ENCODE measurements at places on chromosomes 6 and 20.

- no peak for DNase-seq
- no peak overlapping the region for H3K27ac ChIP-seq
- peaks cover 16% of the 10 kb centered on the region for H3K36me3 ChIP-seq
Observed at GRCh38 chr6:161242779-161243693, 30.8 kb downstream of the AGPAT4 start.

DNA sequence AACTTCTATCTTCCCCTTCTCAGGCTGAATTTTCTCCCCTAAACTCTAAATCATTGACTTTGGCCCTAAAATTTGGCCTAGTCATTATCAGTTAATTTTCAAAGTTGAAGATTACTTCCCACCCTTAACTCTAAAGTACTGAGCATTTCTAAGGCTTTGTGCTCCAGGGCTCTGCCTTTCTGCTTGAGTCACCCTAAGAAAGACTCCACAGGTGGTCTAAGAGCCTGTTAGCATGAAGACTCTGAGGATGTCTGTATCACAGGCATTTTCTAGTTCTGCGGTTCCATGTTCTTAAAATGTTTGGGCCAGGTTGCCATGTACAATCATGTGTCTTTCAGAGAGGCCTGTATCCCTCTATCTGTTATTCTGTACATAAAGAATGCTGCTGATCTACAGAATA, 808.1 kb upstream of the MANEA start:
- H3K4me1 ChIP-seq = no peaks in the 10 kb centered on the region
- H3K27ac ChIP-seq = no peak overlapping the region
- DNase-seq = no peak

GRCh38 chr20:32761831-32762753, at the start of gene DNMT3B:
DNMT3B (plus strand) TSS chr20:32762385; CDS start chr20:32780324, 17,939 bp downstream.
- peak; percentile 66 for DNase-seq
- peaks cover 12% of the 10 kb centered on the region for H3K4me1 ChIP-seq

DNA sequence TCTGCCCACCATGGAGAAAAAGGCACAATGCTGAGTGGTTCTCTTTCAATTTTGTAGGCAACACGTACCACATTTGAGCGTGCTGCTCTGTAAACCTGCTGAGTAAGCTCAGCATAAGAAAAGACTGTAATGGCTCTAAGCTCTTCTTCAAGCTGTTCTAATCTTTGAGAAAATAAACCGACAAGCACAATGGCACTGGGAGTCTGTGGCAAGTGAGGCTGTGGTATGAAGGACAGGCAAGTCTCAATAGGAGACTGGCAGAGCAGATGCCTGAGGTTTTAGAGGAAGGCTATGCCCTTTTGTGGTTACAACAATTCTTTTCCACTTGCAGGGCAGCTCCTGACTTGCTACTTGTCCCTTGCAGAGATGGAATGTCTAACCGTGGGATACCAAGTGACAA, 136.7 kb upstream of the EXOC2 start:
- H3K4me1 ChIP-seq = no peaks in the 10 kb centered on the region
- H3K4me3 ChIP-seq = no peak overlapping the region
- peaks cover 16% of the 10 kb centered on the region for H3K27me3 ChIP-seq
- no peak overlapping the region for H3K27ac ChIP-seq

GRCh38 chr6:157655139-157655538, 167.9 kb upstream of the SNX9 start:
- no peak overlapping the region for H3K4me3 ChIP-seq
- H3K36me3 ChIP-seq = peaks cover 9% of the 10 kb centered on the region
- H3K4me1 ChIP-seq = no peaks in the 10 kb centered on the region
- no peak overlapping the region for H3K27ac ChIP-seq
